ENCODE measurements at places on chromosomes 4 and X.

- DNase-seq = no peak
These were observed 444.1 kb downstream of the BCOR start for GRCh38 chrX:39653691-39654090.

DNA sequence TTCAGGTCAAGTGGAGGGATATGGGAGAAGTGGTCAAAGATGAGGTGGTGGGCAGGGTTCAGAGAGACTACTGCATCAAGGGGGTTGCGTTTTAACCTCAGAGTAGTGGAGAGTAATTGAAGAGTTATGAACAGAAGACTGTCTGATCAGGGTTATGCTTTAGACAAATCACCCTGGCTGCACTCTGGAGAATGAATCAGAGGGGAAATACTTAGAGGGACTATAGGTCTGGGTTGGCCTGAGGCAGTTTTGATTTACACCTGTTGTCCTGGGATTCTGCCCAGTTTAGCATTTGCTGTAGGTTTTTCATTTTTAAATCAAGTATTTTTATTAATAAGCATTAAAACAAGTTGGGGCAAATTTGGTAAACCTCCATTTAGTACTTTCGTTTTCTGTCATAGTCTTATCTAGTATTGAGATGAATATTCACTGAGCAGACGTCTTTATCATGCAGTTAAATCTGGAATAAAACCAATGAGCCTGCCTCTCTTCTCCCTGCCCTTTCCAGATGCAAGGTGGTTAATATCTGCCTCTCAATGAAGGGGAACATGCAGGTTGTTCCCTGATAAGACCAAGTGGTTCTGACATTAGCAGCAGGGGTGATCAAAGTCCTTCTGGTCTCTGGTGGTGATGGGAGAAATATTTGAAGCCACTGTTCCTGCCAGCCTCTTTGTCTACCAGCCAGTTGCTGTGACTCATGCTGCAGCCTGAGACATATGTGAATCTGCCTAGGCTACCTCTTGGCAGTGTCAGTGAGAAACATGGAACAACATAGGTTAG is 116.0 kb upstream of the RPS6KA3 start:
- DNase-seq = no peak

GRCh38 chr4:13990596-13991589 is 363.4 kb upstream of the BOD1L1 start:
- DNase-seq = no peak

GRCh38 chr4:94127707-94128328 is 79.8 kb upstream of the SMARCAD1 start:
- DNase-seq = no peak

DNA sequence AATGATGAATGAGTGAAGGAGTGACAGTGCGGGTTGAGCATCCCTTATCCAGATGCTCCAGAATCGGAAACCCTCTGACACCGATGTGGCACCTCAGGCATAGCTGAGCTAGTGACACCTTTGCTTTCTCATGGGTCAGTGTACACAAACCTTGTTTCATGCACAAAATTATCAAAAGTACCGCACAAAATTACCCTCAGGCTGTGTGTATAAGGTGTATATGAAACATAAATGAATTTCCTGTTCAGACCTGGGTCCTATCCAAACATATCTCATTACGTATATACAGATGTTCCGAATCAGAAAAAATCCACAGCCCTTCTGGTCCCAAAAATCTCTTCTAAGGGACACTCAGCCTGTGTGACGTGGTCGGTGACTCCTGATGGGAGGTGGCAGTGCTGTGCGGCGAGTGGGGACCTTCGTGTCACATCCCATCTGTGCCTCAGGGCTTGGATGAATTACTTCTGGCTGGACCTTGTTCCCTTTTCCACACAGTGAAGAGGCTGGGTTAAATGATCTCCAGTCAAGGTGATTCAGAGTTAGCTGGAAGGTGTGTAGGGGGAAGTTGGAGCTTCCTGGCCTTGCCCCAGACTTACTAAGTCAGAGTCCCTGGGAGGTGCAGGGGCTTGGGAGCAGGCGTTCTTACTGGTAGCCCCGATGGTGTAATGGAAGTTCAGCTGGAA is 18.8 kb downstream of the RGS12 start:
- DNase-seq = no peak

DNA sequence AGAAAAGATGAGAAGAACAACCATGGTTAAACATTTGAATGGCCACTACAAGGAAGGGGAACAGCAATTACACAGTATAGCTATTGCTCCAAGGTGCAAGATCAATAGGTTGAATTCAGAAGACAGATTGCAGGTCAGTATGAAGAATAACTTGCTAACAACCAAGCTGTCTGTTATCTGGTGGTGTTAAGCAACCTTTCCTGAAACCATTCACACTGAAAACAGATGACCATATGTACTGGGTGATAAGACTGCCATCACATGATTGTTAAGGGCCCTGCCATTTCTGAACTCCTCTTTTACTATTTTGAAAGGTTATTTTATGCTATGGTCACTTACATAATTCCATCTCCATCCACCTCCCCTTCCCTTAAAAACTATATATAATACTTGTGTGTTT is 6.8 kb downstream of the GABRA3 start:
- no peak for DNase-seq

DNA sequence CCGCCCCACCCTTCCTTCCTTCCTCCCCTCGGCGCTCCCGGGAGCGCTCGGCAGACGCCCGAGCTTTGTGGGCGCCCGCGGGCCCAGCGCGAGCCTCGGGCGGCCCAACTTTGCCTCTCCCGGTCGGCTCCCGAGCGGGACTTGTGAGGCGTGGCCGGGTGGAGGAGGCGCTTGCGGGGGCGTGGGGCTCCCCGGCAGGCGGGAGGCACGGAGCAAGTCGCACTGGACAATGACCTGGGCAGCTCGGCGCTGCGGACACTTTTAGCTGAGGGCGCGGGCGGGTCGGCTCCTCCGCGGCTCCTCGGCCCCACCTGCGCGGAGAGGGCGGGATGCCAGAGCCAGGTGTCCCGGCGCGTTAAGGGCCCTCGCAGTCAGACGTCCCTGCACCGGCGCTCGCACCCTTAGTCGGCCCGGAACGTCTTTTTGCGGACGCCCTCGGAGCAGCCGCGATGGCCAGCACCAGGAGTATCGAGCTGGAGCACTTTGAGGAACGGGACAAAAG is 385 bp downstream of the DCLK2 start:
- no peak for DNase-seq

All from stimulated activated CD8-positive, alpha-beta memory T cell treated with anti-CD3 and anti-CD28 coated beads, Interleukin-4, amount 100 ng/mL, for 4 hours (primary cell).